ENCODE measurements at places on chromosomes 3 and 15.

DNA sequence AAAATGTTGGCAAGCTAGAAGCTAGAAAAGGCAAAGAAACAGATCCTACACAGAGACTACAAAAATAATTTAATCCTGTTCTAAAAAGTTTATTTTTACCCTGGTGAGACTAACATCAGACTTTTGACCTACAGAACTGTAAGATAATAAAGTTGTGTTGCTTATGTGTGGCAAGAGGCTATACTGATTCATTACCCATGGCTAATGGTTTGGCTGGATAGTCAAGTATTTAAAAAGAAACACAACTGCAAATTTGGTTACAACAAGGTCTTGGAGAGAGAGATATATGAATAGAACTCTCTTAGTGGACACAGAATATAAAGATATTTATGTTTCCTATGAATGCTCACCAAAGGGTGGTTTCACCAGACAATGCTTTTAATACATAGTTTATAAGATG is 364.2 kb upstream of the PLSCR5 start:
- DNase-seq = no peak

DNA sequence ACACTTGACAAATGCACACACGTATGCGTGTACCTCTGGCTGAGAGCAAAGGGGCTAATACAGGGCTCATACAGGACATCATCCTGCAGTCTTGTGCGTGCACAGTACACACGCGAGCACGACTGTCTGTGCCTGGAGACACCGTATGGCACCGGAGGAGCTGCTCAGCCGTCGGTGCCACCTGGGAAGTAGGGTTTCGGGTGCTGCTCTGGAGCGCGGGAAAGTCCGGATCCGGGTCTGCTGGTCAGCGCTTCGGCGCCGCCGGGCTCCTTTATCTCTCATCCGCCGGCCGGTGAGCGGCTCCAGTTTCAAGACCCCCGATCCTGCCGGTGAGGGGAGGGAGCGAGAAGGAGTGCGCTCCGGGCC is 9.3 kb downstream of the FOXL2 start:
- no peak for DNase-seq

DNA sequence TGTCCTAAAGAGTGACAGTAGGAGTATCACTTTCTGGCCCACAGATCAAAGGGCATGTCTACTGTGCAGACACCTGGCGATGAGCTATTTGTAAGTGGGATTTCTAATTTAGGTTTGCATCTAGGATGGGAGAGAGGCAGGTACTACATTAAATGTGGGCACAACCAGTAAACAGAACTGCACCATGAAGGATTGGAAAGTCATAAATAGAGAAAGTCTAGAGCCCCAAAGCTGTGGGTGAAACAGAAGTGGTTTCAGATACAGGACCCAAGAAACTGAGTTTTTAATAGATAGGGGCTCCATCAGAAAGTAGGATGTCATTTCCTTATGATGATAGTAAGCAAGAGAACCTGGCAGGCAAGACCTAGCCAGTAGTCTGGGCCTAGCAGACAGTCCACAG is 35.2 kb upstream of the SPPL2A start:
- DNase-seq = no peak

DNA sequence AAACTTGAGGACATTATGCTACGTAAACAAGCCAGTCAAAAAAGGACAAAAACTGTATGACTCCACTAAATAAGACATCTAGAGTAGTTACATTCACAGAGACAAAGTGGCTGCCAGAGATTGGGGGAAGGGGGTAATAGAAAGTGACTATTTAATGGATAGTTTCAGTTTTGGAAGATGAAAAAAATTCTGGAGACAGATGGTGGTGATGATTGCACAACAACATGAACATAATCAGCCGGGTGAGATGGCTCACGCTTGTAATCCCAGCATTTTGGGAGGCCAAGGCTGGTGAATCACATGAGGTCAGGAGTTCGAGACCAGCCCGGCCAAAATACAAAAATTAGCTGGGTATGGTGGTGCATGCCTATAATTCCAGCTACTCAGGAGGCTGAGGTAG is 40.6 kb downstream of the DPP8 start:
- DNase-seq = no peak

DNA sequence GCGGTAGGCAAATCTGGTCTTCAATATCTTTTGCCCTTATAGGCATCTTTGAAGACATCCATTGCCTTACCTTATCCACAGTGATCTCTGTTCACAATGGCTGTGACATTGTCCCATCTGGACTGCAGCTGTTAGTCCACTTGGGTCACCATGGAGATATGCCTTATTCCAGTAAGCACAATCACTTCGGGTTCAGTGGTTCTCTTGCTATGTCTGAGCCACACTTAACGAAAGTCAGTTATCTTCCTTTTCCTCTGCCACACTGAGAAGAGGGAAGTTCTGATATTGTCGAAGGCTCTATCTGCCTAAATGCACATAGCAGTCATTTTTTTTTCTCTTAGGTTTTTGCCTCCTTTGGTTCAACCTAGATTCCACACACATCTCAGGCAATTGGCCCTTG is 119.0 kb upstream of the SATB1 start:
- DNase-seq = no peak

DNA sequence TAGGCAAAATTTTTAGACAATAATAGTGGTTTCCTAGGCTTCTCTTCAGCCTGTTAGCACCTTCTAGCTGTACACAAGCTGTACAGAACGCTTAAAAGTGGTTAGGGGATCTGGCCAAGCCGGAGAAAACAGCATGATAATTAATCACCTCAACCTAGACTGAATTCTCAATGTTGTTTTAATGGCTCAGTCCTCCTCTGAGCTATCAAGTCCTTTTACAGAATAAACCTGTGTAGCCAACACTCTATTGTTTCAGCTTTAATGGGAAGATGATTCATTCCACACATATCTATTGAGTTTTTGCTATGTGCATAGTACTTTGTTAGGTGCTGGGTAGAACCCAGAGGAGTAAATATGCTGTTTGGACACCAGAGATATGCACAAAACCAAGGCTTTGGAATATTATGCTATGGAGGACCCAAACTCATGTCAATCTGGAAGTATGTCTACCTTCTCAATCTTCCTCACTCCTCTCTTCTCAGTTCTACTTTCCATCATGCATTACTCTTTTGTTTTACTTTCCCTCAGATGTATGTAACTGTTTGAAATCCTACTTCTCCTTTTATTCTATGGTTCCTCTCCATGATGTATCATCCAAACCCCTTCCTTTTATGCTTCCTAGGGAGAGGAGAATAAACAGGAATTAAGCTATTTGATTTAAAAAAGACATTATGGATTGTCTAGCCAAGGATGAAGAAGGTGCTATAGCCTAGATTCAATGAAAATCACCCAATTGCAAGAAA is 27.6 kb upstream of the UBE2E2 start:
- no peak for DNase-seq

GRCh38 chr15:73754461-73754860 is 1.3 kb upstream of the INSYN1 start:
- DNase-seq = no peak
